ENCODE measurements at places on chromosomes 7 and 10.

DNA sequence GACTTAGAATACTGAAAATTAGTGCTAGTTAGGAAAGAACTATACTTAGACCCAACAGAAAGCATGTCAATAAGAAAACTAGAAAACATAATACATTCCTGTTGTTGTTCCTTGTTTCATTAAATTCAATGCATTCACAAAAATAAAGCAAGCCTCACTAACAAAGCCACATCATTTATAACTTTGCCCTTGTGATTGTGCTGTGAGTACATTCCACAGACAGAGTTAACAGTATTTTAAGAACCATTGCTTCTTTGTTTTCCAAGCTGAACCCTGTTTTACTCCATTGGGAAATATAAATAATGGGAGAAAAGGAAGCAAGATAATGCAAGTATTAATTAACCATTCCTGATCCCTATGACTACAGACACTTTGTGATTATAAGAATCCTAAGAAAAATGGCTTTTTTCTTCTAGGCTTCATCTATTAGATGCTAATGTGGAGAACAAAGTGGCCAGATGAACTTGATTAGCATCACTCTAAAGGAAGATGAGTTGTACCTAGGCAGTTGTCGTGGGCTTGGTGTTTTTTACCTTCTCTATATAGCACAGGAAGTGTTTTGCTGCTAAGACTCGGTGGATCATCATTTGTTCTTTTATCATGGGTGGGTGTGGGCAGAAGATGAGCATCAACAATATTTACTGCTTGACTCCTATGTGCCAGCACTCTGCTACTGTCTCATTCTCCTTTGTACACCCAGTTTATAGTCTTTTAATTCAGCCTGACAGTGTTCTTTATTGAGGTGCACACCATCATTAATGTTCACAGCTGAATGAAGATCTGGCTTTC lies 34.2 kb upstream of the ZNRF2 start:
- DNase-seq, result no peak

GRCh38 chr10:62080905-62081304 lies 179.4 kb downstream of the ARID5B start:
- DNase-seq, result no peak

DNA sequence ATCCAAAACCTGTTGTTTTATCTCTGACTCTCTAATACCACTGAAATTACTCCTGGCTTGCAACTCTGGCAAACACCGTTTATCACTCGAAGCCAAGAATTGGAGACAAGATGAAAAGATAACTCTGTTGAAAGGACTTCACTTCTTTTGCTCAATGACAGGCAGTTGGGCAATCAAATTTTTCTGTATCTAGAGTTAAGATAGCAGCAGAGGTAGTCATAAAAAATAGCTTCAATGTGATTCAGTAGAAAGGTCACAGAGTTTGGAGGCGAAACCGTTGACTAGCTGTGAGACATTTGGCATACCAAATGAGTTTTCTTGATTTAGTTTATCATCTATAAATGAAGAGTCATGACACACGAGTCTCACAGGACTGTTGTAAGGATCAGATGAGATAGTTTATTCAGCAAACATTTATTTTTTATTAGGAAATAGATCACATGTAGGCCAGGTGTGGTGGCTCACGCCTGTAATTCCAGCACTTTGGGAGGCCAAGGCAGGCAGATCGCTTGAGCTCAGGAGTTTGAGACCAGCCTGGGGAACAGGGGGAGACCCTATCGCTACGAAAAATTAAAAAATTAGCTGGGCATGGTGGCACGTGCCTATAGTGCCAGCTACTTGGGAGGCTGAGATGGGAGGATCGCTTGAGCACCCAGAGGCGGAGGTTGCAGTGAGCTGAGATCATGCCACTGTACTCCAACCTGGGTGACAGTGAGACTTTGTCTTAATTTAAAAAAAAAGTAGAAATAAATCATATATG lies 23.6 kb downstream of the AKR1B1 start:
- no peak for DNase-seq

GRCh38 chr10:69104994-69105790 lies 17.3 kb downstream of the SRGN start:
- no peak for DNase-seq

GRCh38 chr10:126663328-126663727 lies 7.2 kb downstream of the C10orf90 start:
- no peak for DNase-seq

- no peak for DNase-seq
These were observed 230.3 kb downstream of the INHBA start for GRCh38 chr7:41472427-41473125.

GRCh38 chr7:100835903-100836811 lies 8.8 kb upstream of the EPHB4 start:
- no peak for DNase-seq

DNA sequence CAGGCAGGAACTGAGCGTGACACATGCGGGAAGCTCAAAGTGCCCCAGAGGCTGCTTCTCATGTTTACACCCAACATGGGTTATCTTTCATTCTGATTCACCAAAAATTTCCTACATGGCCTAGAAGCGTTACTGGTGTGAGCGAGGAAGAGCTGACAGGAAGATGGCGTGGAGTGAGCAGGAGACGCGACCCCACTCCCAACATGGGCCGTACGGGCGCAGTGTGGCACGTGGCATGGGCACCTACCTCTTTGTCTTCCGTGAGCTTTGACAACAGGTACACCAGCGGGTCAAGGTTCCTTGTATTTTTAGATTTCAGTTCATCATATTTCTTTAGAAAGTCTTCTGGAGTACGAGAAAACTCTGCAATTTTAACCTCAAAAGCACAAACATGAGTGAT lies 8.9 kb downstream of the TUBGCP2 start:
- no peak for DNase-seq

GRCh38 chr10:26423722-26424121 lies 14.4 kb upstream of the APBB1IP start:
- no peak for DNase-seq

- no peak for DNase-seq
These were observed 73.7 kb downstream of the TYW1B start for GRCh38 chr7:72754312-72754711.

DNA sequence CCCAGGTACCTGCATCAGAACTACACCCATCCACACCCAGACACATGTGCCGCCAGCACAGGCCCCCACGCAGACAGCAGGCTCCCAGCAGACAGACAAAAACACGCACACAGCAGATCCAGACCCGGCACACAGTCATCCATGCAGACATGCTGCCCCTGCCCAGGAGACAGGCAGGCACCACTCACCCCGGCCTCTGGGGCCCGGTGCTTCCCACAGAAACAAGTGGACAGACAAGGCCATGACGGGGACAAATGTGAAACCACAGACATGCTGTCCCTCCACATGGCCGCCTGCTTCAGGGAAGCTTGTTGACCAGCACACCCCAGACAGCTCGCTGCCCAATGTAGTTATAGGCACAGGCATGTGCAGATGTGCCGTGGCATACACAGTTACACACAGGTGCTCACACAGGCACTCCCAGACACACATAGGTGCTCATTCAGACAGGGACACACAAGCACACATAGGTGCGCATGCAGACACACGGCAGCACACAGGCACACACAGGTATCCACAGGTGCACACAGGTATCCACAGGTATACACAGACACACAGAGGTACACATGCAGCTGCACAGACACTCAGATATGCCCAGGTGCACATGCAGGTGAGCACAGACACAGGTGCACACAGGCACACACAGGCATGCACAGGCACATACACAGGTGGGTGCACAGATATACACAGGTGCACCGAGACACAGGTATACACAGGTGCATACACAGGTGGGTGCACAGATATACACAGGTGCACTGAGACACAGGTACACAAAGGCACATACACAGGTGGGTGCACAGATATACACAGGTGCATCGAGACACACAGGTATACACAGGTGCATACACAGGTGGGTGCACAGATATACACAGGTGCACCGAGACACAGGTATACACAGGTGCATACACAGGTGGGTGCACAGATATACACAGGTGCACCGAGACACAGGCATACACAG lies 10.5 kb upstream of the SCART1 start:
- DNase-seq, result no peak

DNA sequence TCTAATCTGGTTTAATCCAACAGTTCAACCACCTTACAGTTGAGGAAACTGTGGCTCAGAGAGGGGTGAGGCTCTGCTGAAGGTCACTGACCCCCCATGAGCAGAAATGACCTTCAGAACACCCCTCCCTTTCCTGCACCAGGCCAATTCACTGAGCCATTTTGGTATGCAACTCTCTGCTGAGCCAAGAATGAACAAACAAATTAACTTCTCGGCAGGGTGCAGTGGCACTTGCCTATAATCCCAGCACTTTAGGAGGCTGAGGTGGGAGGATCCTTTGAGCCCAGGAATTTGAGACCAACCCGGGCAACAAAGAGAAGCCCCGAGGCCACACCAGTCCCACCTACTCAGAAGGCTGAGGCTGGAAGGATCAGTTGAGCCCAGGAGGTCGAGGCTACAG lies 29.8 kb downstream of the PDGFA start:
- DNase-seq, result no peak

DNA sequence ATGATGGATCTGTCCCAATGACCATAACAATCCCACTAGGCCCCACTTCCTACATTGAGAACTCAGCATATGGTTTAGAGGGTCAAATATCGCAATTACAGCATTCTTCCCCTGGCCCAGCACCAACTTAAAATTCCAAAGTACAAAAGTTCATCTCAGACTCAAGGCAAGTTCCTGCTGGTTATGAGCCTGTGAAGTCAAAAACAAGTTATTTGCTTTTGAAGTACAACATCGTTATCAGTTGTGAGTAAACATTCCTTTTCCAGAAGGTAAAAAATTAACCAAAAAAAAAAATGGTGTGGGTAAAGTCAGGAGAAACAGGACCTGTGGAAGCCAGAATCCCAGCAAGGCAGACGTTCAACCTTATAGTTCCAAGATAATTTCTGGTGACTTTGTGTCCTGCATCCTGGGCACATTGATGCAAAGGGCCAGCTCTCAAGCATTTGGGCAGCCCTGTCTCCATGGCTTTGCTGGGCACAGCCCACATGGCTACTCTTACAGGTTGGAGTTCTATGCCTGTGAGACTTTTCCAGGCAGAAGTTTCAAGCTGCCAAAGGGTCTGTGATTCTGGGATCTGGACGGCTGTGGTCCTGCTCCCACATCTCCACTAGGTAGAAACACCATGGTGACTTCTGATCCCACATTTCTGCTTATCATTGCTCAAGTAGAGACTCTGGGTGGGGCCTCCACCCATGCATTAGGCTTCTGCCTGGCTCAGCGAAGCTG lies 37.5 kb downstream of the AKR1C8 start:
- no peak for DNase-seq

GRCh38 chr7:139861803-139862202 lies 32.7 kb downstream of the TBXAS1 start:
- DNase-seq, result no peak

DNA sequence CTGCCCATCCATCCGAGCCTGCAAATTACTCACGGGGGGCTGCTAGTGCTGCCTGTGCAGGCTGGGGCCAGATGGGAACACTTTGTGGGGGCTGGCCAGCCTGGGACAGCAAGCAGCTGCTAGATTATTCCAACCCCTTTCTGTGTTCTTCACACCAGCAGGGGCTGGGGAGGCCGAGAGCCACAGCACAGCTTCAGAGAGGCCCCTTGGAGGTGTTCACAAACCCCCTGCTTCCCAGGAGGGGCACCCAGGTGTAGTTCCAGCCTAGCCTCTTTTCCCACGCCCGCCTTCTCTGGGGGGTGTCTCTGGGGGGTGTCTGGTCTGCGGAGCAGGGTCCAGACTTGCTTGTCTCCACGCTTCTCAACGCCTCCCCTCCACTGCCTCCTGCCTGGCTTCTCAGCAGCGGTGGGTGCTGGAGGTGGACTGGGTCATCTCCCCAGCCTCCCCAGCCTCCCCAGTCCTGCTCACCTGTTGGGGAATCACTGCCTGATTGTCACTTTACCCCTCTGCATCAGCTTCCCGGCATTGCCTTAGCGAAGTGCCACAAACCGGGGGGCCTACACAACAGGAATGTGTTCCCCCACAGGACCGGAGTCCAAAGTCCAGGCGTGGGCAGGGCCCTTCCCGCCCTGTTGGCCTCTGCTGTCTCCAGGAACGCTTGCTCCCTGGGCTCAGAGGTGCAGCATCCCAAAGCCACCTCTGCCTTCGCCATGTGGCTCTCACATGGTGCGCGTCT lies 74.0 kb upstream of the EN2 start:
- DNase-seq, result no peak

DNA sequence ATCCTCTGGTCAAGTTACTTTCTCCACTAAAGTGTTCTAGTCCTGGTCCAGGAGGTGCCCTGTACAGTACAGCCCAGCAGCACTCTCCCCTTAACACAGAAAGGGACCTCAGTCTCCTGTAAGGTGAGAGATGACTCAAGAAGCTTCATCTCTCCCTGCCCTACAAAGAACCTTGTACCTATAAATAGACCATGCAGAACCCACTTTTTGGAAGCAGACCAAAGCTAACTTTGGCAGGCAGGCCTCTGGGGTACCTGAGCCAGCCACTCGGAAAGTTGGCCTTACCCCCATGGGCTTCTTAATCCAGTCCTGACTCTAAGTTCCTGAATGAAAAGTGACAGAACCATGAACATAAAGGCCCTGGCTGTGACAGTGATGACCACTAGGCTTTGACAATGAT lies 454.8 kb downstream of the KCNMA1 start:
- DNase-seq, result no peak

GRCh38 chr7:132275416-132276233 lies 300.6 kb downstream of the PLXNA4 start:
- no peak for DNase-seq

DNA sequence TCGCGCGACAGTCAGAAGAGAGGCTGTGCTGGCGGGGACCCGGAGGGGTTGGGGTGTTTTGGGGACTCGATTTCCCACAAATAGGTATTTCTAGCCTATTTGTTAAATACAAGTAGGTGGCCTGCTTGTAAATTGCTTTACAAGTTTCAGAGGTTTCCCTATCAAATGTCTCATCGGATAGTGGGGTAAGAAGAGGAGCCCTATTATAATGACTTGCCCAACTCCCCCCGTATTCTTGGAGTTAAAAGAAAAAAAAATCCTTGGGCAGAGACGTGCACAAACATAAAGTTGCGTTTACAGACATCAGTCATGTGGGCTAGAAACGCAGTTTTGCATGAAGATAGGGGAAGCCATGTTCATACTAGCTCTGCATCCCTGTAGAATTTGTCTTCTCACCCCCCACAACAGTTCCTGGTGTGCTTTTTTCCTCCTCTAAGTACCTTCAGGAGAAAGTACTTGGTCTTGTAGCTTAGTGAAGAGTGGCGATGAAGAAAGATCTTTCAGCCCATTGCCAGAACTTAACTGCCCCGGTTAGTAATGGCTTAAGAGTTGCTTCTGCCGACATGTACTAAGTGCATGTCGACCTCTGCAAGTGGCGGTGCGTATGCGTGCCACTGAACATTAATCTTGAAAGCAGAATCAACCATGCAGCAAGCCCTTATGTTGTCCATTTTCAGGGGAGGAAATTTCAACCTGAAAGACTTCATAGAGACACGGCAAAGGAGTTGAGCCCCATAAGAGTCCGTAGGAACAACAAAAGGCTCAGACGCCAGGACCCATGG lies 832 bp upstream of the TIAL1 start:
- DNase-seq, result no peak

DNA sequence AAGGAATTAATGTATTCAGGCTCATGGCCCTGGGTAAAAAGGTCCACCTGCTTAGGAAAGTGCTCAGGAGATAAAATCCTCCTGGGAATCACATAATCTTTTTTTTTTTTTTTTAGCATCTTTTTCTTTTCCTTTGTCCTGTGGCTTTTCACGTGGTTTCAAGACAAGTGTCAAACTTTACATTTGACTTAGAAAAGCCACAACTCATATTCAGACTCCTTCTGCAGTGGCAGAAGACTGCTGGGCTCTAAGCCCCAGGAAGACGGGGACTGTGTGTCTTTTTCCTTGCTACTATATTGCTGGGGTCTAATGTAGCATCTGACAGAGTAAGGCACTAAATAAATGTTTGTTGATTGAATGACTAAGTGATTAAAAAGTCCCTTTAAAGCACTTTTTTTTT lies 127.5 kb upstream of the ANKRD1 start:
- DNase-seq, result no peak

Measured in stimulated activated CD4-positive, alpha-beta T cell treated with anti-CD3 and anti-CD28 coated beads, TNF-alpha, amount 100 ng/mL, for 1 hour (primary cell).